ENCODE measurements at places on chromosomes 1 and 21.
A peak's percentile ranks its signal among the peaks of the same experiment; 100 is the strongest.

DNA sequence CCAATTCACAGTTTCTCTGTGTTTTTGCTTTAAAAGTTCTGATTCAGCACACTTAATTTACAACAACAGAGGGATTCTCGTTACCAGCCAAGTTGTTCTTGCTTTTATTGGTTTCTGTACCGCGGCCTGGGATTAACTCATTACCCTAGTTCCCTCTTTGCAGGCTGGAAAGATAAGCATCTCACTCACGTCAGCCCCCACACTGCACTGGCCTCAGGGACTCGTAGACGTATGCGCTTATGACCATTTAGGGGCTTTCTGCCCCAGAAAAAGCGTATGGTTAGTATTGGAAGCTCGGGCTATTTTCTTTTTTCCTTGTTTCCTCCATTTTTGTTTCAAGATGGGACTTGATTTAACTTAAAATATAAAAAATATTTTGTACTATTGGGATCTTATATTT is 76.0 kb downstream of the POFUT2 start:
- no peak for DNase-seq

- no peak for DNase-seq
Observed at GRCh38 chr1:11485191-11485590, 6.2 kb downstream of the DISP3 start.

DNA sequence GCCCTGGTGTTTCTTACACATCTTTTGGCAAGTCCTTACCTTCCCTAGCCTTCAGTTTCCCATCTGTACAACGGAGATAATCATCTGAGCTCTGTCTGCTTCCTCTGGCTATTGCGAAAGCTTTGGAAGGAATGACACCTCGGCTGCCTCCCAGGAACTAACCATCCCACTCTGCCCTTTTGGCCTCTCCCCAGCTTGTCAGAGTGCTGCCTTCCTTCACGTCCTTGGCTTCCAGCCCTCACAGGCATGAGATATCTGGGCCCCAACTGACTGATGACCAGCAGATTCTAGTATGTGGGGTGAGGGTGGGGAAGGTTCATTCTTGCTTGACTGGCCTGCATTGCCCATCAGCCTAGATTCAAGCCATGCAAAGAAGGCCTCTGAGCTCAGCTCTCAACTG is 253.1 kb upstream of the FGGY start:
- DNase-seq: no peak

GRCh38 chr1:200556002-200556401 is 64.5 kb downstream of the KIF14 start:
- DNase-seq: no peak

DNA sequence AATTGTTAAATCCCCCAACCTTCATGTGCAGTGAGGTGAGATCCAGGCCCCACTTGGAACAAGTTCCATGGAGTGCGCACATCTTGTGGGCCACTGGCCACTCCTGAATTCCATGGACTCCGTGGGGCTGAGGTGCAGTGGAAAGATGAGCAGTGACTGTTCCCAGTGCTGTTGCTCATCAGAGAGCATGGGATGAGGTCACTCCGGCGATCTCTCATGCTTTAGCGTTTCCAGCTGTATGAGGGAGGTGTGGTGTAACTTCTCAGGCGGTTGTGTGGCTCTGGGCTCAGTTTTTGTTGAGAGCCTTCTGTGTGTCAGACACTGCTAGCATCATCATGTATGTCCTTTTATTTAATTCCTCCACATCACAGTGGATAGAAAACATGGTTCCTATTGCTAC is 96.2 kb downstream of the GALNT2 start:
- DNase-seq: no peak

GRCh38 chr1:81950591-81951244 is 150.0 kb downstream of the ADGRL2 start:
- no peak for DNase-seq

DNA sequence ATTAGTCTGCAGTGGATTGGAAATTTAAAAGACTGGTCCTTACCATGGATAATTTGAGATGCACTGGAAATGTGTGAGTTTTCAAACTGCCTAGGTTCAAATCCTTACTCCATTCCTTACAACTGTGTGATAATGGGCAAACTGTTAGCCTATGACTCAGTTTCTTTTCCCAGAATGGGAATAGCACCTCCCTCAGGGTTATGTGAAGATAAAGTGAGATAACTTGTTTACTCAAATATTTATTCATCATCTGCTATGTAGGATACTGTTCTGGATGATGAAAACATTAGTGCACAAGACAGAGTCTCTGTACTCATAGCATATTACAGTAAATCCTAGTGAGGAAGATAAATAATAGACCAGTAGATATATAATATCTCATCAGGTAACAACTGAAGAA is 28.6 kb downstream of the LRIG2 start:
- no peak for DNase-seq

GRCh38 chr1:195761104-195761503 is 847.1 kb downstream of the KCNT2 start:
- DNase-seq: no peak

GRCh38 chr21:14251336-14251735 is 35.4 kb downstream of the RBM11 start:
- DNase-seq: no peak

- no peak for DNase-seq
Observed at GRCh38 chr1:157137408-157138219, 581 bp downstream of the ETV3 start.

DNA sequence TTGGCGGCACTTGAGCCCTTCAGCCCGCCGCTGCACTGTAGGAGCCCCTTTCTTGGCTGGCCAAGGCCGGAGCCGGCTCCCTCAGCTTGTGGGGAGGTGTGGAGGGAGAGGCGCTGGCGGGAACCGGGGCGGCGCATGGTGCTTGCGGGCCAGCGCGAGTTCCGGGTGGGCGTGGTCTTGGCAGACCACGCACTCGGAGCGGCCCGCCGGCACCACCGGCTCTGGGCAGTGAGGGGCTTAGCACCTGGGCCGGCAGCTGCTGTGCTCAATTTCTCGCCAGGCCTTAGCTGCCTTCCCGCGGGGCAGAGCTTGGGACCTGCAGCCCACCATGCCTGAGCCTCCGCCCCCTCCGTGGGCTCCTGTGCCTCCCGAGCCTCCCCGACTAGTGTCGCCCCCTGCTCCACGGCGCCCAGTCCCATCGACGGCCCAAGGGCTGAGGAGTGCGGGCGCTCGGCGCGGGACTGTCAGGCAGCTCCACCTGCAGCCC is 673.7 kb upstream of the BRINP3 start:
- no peak for DNase-seq

DNA sequence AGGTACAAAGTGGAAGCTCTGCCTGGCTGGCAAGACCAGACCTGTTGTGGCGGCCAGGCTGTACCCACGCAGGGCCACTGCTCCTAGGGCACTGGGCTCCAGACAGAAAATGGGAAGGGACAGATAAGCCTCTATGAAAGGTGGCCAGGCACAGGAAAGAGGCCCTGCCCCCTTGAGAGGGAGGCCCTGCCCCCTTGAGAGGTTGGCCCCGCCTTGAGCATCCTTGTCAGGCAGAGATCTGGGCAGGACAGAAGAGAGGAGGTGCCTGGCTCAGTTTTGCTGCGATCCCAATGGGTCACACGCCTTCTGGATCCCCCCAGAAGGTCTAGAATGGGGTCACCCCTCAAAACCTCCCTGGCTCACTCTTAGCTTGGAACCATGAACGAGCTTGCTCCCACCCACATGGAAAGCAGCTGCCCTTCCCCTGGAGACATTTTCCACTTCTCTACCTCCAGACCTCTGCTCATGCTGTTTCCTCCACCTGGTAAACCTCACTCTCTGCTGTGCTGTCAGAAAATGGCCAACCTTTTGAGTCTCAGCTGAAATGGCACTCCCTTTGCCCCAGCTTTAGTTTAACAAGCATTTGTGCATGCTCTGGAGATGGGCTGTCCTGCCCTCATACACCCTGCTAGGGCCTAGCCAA is 17.5 kb upstream of the ECE1 start:
- DNase-seq: no peak

- DNase-seq: no peak
Observed at GRCh38 chr1:225774281-225775147, 3.1 kb upstream of the SRP9 start.

DNA sequence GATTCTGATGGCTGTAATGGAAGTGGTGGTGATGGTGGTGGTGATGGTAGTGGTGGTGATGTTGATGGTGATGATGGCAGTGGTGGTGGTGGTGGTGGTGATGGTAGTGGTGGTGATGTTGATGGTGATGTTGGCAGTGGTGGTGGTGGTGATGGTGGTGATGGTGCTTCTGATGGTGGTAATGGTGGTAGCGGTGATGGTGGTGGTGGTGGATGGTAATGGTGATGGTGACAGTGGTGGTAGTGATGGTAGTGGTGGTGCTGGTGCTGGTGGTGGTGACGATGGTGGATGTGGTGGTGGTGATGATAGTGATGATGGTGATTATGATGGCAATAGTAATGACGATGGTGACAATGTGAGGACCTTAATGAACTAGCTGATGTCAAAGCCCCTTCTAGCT is 35.6 kb upstream of the LRRC3 start:
- no peak for DNase-seq

GRCh38 chr1:154730259-154730658 is 122.3 kb upstream of the ADAR start:
- DNase-seq: no peak

- DNase-seq: no peak
Observed at GRCh38 chr1:59705466-59706302, 109.1 kb upstream of the HOOK1 start.

DNA sequence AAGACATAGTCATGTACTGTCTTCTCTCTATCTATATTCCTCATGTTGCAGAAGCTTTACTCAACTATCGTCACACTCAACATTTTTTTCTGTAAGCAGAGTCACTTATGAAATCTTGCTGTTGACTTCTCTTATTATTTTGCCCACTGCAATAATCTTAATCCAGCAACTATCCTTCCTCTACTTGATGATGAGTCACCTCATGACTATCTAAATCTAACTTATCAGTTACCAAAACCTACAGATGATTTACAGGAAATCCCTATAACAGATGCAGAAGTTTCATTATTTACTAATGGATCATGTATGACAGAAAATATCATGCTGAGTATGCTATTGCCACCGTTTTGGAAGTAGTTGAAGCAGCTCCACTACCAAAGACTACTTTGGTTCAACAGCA is 378.9 kb downstream of the DUSP10 start:
- no peak for DNase-seq

DNA sequence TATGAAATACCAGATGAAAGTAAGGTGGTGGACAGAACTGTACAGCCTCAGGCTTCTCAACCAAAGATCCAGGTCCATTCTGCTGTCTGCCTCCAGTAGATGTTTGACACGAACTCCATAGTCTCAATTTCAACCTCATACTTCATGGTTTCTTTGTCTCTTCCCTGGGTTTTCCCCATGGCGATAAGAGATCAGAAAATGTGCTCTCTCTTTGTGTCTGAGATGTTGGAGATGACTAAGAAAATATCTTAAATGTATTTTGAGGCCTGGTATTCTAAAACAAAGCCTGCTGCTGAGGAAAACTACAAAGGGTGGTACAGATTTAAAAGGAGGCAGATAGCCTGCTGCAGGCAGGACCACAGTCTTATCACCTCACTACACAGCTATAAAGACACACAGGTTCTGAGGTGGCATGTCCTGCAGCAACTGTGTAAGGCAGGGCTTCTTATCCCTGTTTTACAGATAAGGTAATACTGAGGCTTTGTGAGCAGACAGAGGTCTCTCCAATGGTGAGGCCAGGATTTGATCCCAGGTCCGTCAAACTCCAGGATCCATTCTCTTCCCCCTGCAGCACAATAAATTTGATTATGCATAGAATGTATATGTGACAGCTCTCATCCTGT is 40.0 kb upstream of the CACNA1E start:
- no peak for DNase-seq

- DNase-seq: no peak
Observed at GRCh38 chr1:94385308-94385929, 32.8 kb upstream of the ABCD3 start.

- DNase-seq: no peak
Observed at GRCh38 chr21:45440736-45441350, 35.9 kb downstream of the COL18A1 start.

GRCh38 chr1:55337801-55338447 is 122.8 kb upstream of the USP24 start:
- peak; percentile 44 for DNase-seq

DNA sequence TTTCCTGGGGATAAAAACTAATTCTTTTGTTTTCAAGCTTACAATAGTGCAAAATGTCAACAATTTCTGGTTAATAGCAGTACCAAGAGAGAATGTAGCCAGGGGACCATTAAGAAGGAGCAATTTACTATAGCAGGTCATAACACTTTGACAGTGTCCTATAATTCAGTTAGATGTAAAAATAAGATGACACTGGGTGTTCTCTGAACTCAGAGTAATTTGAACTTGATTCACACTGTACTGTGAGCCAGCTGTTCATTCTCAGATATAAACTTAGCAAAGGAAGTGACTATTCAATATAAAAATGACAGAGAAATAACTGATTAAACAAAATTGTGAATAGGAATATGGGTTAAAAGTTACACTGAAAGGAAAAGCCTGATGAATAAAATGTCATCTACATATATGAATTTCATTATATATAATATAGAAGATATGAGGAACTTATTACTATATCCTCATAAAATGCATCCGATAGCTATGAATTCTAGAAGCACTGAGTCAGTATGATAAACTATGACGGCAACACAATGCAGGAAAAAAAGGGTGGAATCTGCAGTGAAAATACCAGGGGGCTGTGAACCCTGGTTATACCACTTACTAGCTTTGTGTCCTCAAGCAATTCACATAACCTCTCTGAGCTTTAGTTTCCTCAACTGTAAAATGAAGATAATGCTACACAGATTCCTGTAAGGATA is 135.9 kb downstream of the ACBD6 start:
- DNase-seq: no peak

DNA sequence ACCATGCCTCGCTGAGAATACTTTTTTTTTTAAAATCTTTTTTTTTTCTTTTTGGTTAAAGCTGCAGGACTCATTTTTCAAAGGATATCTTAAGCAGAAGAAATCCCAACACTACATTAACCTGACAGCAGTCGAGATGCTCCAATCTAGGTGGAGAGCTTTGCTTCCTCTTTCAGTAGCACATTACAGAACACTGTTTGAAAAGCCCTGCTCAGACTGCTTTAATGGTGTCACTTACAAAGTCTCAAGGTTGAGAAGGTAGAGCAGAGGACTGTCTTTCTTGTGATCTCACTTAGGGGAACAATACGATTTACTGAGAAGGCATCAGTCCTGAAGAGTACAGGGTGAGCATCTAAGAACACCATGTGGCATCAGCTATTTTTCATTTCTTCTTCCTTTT is 21.0 kb upstream of the CPLANE2 start:
- no peak for DNase-seq

DNA sequence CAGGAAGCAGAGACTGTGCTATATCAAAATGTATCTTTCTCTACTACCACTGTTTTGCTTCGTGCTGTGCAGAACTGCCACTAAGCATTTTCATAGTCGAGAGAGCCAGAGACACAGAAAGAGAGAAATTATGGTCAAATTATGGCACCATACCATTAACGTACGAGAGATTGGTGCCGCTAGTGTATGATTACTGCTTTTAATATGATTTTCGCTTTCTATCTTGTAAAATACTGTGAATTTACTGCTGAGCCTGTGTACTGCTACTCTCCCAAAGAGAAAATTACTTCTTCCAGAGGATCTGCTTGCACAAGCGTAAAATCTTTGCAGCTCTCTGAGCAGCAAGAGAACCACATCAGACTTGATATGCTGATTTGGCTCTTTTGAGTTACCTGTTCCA is 71.1 kb upstream of the ZNF281 start:
- no peak for DNase-seq
